ENCODE measurements at places on chromosomes 7 and 10.

GRCh38 chr10:132942101-132943057 lies at the start of gene CFAP46:
Gene CFAP46 (minus strand): TSS chr10:132942570. CDS start chr10:132942484, 86 bp downstream.
- peak; percentile 92 for DNase-seq

- DNase-seq, result no peak
Measured at GRCh38 chr10:24467605-24468004, 256.1 kb downstream of the ARHGAP21 start.

DNA sequence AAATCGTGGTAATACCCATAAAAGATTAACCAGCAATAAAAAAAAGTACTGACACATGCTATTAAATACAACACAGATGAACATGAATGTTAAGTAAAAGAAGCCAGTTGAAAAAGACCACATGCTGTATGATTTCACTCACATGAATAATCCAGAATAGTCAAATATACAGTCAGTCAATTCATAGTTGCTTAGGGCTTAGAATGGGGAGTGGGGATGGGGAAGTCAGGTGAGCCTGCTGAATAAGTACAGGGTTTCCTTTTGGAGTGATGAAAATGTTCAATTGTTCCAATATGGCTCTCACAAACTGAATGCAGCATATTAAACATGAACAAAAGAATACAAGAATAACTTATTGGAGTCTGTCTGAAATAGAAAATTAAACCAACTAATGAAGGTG lies 1.8 kb downstream of the COA1 start:
- DNase-seq, result no peak

- DNase-seq, result no peak
Measured at GRCh38 chr10:95125582-95125981, 56.3 kb upstream of the CYP2C8 start.

DNA sequence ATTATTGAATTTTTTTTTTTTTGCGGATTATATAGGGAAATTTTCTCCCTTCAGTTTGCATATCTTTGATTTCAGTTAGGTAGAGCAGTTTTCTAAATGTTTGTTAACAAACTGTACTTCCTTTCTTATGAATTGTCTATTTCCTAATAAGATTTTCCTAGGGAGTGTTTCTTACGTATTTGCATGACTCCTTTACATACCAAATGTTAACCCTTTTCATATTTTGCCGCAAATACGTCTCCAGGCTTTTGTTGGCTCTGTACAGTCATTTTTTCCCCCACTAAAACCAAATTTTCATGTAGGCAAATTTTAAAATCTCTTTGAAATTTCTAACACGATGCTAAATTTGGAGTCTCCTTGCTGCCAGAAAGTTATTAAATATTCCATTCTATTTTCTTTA lies 1.9 kb upstream of the FRAT2 start:
- DNase-seq, result no peak

DNA sequence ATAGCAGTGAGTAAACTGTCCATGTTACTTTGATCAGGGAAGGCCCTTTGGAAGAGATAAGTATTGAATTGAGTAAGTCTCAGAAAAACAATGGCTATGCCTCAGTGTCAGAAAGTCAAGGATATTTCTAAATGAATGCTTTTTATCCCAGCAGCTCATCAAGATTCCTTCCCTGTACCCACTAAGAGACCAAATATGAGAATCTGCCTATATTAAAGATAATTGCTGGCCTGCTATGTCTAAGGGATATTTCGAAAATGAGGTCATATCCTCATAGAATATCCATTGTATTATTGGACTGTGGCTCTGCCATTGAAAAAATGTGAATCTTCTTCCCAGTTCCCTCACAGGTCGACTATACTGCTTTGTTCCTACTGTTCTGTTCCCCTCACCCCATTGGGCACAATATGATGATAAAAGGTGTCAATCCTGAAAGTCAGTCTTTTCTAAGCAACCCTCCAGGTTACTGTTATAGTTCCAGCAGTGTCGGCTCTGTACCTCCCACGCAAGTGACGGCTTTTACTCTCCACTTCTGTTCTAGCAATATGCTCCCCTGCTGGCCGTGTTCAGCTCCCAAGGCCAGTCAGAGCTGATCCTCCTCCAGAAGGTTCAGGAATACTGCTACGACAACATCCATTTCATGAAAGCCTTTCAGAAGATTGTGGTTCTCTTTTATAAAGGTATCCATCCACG lies 51.7 kb downstream of the BZW2 start:
- DNase-seq, result no peak

DNA sequence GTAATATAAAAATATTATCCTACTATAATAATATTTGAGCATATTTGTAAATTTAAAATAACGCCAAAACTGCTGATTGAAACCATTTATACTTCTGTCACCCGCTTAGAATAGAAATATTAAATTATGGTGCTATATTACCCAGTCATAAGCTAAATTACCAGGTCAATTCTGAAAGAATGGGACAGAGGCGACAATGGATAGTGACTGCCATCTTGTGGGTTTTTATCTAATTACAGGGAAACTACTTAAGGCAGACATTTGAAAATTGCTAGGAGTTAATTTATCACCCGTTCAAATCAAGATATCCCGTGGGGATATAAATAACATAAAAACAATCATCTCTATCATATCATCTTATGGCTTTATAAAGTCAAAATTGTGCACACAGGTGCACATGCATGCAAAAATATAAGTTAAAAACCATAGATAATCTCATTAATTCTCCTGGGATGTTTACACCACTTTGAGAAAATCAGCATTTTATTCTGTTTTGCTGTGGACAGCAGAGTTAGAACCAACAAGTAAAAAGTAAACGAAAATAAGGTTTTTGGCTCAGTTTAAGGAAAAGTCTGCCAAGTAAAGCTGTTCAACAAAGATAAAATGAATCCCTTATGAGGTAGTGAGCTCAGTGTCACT lies 41.3 kb upstream of the HPSE2 start:
- DNase-seq, result peak; percentile 29

DNA sequence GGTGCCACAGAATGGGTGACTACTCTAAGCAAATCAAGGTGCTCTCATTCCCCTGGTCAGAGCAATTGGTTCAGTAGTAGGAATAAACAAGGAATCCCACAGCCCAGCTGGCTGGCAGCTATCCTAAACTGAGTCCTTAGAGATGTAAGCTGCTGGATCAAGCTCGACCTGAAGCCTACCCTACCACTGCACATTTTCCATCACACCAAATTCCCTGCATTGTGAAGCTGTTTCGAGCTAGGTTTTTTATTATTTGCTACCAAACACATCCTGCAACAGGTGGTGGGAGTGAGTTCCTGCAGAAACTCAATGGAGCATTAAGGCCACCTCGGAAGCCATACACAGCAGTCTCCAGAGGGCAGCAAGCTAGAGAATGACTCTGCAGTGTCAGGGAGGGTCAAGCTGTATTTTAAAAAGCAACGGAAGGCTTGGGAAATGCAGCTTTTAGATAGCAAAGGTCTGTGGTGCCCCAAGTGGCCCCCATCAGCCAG lies 33.7 kb upstream of the TNRC18 start:
- DNase-seq, result no peak

- DNase-seq, result no peak
Measured at GRCh38 chr7:153454306-153454705, 597.9 kb upstream of the DPP6 start.

DNA sequence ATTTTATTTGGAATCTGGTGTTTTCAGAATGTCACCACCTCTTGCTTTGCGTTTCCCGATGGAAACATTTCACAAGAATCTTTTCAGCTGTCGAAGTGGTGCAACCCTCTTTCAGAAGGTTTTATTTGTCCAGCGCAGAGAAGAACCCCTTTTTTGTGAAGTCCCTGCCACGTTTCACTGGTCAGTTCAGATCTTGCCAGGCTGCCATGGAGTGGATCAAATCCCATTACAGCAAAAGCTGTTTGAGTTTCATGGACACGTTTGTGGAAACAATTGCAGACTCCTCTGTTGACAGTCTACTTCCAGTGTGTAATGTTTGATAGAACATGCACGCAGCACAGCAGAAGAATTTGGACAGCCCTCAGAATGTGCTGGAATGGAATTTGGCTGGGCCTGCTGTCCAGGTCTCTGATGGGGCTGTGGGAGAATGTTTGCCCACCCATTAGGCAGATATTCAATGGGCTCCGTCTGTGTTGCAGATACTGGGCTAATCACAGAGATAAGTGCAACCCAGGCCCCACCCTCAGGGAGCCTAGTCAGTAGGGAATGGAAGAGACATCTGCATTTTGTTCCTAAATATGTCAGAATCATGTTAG lies 143.2 kb downstream of the GRK5 start:
- no peak for DNase-seq

DNA sequence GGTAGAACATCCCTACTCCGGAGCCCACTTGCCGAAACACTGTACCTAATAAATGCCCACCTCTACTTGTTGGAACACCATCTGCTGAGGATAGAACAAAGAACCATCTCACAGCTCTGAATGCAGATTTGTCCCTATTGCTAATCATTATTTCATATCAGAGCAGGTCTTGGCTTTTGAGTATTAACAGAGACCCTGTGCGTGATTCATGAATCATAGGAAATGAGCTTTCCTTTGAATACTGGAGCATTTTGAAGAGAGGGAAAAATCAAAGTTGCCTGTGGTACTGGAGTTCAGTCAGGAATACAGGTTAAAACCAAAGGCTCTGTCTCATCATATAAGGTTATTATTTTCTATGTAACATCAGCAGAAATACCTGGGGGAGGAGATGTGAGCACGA lies 1132.3 kb downstream of the XPNPEP1 start:
- DNase-seq, result no peak
